ENCODE measurements at places on chromosomes 3 and 15.

DNA sequence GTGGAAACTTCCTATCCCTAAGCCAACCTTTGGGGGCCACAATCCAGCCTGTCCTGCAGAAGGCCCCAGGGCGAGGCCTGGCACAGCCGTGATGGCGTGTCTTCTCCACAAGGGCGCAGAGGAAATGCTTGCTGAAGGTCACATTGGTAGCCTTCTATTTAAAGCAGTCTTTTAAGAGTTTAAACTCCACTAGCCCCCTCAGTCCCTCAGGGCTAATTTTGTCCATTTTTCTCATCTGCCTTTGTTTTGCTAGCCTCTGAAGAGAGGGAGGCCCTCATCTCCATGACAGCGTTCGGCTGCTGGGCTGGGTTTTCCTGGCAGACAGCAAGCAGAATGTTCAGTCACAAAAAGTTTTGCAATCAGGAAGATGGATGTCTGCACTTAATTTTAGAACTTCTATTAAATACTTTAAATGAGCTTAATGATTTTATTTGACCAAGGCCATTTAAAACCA, 40.8 kb downstream of the RARB start:
- no peak for DNase-seq

- DNase-seq = no peak
Observed at GRCh38 chr3:44186111-44186672, 55.5 kb upstream of the TOPAZ1 start.

DNA sequence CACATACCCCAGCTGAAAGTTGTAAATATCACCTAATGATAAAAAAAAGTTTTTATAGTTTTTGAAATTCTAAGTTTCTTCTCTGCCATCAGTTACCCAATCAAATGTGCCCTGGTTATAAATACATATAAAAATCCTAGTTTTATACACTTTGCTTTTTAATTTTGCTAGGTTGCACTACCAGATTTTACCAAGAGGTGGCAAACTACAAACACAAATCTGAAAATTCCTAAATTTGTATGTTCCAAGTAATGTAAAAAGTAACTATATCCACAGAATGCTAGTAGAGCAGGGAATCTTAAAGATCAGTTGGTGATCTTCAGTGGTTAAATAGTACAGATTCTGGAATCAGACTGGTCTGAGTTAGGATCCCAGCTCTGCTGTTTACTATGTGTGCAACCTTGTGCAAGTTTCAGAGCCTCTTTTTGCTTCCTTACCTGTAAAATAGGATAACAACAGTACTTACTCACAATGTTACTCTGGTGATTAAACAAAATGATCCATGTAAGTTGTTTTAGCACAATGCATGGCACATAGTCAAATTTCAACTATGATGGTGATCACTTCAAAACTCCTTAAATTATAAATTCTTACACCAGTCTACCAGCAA, 11.0 kb downstream of the TRPM7 start:
- no peak for DNase-seq

DNA sequence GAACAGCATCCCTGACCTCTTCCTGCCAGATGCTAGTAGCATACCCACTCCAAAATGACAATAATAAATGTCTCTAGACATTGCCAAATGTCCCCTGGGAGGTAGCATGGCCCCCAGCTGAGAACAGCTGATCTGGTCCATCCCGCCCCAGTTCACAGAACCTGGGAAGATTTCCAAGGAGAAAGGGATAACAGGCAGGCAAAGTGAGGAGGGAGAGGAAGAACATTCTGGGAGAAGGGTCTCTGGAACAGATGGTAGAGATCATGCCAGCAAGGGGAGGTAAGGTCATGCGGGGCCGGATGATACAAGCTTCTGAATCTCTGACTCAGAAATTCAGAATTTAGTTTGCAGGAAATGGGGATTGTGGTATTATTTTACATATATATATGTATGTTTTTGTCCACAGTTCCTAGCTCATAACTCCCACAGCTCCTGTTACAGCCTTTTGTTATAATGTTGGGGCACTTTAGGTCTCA, 192.7 kb downstream of the SUCLG2 start:
- DNase-seq = no peak

- no peak for DNase-seq
Observed at GRCh38 chr3:42053476-42053875, 37.7 kb upstream of the TRAK1 start.

DNA sequence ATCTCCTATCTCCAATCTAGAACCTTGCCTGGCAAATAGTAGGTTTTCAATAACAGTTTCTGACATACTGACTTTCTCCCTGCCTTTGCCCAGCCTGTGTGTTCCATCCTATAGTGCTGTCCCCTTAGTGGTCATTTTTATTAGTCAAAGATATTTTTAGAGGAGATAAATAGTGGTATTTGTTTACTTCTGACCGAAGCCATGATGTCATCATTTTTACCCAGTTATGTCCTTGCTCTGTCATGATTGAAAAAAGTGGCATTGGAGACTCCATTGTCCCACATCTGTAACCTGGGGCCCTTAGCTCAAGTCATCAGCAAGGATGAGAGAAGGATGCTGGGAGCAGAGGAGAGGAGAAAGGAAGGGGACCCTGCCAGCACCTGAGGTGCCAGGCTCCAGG, 80.6 kb upstream of the ATP2B2 start:
- no peak for DNase-seq

GRCh38 chr15:96332637-96333121, 2.2 kb downstream of the NR2F2 start:
- DNase-seq = no peak

DNA sequence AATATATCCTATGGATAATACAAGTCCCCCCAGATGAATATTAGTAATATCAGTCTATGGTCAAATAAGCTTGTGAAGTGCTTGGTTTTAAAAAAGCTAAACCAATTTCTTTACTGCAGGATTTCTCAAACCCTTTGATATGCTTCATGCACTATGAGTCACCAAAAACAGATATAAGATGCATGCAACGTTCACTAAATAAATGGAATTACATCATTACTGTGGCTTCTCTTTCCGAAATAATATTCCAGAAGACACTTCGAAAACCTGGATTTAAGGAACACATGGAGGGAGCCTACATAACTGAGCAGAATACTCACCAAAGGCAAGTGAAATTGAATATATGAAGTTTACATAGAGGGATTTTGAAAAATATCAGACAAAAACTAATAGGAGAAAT, 126.3 kb upstream of the ABI3BP start:
- DNase-seq = no peak

- DNase-seq = no peak
Observed at GRCh38 chr15:70853973-70854665, at the start of gene LARP6. Gene LARP6 (minus strand): TSS chr15:70854157. CDS start chr15:70854088, 69 bp downstream.

DNA sequence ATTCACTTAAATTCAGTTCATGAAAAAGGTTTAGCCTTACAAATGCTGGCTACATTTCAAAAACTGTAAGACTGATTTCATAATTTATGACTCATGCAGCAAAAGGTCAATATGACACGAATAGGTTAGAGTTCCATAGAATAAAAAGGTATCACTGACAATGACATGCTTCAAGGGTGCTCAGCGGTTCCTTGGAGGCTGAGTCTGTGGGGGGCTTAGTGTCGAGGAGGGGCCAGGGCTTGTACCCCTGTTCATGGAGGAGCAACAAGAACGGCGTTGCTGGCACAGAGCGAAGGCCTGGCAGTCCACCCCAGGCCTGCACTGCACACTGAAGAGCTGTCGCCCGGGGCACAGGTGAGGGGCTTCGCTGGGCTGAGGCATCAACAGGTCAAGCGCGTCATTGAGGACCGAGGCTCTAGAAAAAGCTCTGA, 174.2 kb downstream of the NR1D2 start:
- DNase-seq = no peak

DNA sequence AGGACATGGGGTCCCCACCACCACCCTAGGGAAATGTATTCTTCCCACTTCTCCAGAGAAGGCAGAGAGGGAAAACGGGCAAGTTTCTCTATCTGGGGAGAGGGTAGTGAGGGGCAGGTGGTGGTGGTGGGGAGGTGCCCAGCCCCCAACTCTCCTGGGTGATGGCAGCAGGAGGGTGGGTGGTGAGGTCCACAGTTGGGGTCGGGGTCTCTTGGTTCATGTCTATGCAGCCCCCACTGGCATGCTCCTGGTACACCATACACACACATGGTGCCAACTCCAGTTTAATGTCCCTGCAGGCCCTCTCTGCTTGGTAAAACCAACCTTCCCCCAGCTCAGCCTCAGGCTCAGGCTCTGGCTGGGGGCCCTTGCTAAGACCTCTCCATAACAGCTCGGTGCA, 254.5 kb upstream of the LYSMD4 start:
- no peak for DNase-seq

Data from activated T-helper 2 cell treated with anti-CD3 and anti-CD28 coated beads, Interferon-gamma antibody, Interleukin-2, Interleukin-4, amounts not matched to agents 10 μg/mL and 5 μg/mL and 100 μg/mL, durations not matched to agents 14 hours and 24 hours and 36 hours (primary cell).